ENCODE measurements at places on chromosomes 2 and 18.

DNA sequence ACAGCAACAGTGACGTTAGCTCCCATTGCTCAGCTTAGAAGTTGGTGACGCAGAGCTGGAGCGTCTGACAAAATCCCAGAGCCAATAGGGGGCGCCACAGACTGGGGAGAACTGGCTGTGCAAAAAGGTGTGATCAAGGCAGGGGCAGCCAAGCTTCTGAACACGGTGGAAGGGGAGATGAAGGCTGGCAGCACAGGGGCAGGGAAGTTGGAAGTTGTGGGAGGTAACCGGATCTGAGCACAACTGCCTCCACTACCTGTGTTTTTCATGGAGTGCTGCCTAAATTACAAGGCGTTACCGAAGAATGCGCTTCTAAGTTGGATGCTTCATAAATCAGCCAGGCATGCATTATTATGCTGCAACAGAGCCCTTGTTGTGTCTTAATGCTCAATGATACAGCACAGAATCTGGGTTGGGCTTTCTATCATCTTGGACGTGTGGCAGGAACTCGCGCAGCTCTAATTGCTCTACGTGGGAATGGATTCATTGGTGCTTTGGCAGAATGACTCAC lies 370.0 kb downstream of the SLC4A3 start:
- no peak for DNase-seq

GRCh38 chr2:219718066-219718465 lies 90.6 kb downstream of the SLC4A3 start:
- DNase-seq: peak; percentile 88

GRCh38 chr2:13030606-13031005 lies 313.9 kb downstream of the TRIB2 start:
- no peak for DNase-seq

- DNase-seq: no peak
Measured at GRCh38 chr18:27860701-27861107, 316.2 kb downstream of the CDH2 start.

DNA sequence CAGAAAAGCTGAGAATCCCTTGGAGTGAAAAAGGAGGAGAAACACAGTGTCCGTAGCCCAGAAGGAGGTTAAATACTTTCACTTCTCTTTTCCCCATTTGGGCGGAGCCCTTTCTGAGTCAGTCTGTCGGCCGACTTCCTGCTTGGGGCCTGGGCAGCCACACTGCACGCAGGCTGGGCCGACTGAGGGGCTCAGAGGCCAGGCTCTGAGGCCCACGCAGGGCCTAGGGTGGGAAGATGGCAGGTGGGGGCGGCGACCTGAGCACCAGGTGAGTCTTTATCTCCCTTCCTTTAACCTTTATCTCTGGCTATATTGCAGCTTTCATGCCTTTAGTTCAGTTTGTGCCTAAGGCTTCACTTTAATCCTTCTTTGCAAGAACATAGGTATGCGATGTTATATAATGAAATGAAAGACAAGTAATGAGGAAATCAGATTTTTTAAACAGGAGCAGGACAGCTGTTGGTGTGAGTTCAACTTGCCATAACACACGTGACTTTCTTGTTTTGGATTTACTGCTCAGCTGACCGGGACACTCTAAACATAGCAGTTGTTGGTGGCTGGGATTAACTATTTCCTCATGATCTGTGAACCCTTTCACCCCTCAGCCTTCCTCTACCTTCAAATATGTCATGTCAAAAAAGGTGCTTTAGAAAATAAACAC lies at the start of gene SP100:
Gene SP100 (plus strand): TSS at position 141 of the 661 bp plus-strand sequence. CDS start 96 bp downstream, at position 237.
- DNase-seq: peak; percentile 76

- no peak for DNase-seq
Measured at GRCh38 chr2:1747065-1747941, 3.0 kb upstream of the PXDN start.

DNA sequence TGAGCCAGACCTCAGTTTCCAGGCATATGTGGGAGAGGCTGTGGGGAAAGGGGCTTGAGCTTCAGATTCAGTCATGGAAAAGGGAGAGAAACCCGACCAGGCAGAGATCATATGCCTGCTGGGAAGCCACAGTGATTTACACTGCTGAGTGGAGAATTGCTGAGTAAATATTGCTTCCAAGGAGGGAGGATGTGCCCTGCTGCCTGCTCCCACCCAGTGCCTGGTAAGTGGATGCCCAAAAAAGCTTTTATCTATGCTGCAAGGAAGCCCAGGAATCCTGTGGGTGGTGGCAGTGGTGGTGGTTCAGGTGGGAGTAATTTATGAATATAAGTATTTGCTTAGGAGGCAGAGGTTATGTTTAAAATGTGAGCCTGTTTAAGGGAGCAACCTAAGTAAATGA lies 39.5 kb downstream of the INO80C start:
- DNase-seq: no peak

GRCh38 chr2:150047620-150048222 lies 439.7 kb downstream of the RND3 start:
- no peak for DNase-seq

DNA sequence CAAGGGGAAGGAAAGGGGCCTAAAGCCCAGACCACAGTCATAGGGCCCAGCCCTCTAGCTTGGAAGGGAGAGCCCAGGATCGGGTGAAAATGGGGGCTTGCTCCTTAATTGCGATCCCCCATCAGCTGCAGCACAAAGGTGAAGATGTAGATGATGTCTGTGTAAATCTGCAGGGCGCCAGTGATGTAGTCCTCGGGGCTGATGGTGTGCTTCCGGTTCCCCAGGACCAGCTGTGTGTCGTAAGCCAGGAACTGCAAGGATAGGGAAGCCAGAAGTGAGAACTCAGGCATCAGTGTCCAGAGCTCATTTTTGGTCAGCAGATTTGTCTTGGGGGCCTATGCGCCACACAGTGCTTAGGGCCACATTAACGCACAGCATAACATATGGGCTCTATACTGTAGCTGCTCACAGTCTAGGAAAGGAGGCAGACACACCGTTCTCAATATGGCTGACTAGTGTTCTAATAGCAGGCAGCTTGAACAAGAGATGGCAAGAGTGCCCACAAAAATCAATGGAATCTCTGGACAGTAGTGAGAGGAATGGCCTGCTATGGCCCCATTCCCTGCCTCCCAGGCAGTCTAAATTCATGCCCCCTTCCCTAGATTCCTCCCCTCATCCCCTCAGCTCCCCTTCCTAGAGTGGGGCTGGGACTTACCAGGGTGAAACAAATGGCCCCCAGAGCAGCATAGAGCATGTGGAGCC lies 5.2 kb downstream of the PNKD start:
- no peak for DNase-seq

DNA sequence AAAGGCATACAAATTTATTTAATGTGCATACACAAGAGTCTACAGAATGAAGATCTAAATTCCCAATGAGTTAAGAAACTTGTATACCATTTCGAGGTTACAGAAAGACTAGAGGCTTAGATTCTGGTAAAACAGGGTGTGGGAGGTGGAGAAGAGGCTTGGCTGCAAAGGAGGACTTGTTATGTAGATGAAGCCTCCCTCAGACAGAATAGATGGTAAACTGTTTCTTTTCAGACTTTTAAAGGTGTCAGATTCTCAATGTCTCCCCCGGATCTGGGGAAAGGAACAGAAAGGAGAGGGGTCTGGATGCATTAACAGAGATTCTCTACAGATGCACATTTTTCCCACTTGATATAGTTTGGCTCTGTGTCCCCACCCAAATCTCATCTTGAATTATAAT lies 126.0 kb downstream of the ST6GAL2 start:
- no peak for DNase-seq

- peak; percentile 49 for DNase-seq
Measured at GRCh38 chr18:31942291-31942998, 483 bp downstream of the TRAPPC8 start.

GRCh38 chr18:3607309-3608098 lies 157.5 kb downstream of the TGIF1 start:
- no peak for DNase-seq

DNA sequence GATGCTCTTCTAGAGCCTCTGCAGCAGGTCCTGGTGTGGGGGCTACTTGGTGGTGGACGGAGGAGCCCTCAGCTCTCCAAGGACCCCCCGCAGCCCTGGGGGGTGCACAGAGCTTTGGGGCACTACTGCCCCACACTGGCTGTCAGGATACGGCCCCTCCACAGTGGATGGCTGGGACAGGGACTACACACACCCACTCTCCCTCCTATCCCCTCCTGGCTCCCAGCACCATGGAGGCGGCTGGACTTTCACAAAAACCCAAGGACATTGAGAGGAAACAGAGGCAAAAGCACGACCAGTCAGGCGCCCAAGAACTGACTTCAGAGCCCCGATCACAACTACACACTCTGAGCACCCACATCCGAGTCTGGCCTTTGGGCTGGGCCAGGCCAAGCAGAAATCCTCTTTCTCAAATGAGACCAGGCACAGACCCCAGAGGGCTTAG lies 12.6 kb downstream of the GPR35 start:
- DNase-seq: no peak

- no peak for DNase-seq
Measured at GRCh38 chr18:924987-925386, 20.3 kb downstream of the ADCYAP1 start.

- no peak for DNase-seq
Measured at GRCh38 chr2:43899589-43899988, 60.8 kb downstream of the ABCG8 start.

DNA sequence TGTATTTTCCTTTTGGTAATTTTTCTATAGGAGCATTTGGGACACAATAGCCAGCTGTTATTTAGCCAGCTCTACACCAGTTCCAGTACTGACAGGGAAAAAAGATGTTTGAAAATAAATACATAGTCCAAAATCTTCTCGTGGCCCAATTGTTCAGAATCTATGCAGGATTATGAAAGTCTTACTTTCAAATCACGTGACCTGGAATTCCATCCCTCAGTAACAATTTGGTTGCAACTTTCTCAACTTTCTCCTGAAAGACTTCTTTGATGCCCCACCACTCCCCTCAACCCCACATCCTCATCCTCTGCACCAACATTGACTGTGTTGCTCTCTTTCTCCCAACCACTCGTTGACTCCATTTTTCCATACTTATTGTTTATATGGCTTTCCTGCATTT lies 539.0 kb downstream of the LRP1B start:
- DNase-seq: no peak

DNA sequence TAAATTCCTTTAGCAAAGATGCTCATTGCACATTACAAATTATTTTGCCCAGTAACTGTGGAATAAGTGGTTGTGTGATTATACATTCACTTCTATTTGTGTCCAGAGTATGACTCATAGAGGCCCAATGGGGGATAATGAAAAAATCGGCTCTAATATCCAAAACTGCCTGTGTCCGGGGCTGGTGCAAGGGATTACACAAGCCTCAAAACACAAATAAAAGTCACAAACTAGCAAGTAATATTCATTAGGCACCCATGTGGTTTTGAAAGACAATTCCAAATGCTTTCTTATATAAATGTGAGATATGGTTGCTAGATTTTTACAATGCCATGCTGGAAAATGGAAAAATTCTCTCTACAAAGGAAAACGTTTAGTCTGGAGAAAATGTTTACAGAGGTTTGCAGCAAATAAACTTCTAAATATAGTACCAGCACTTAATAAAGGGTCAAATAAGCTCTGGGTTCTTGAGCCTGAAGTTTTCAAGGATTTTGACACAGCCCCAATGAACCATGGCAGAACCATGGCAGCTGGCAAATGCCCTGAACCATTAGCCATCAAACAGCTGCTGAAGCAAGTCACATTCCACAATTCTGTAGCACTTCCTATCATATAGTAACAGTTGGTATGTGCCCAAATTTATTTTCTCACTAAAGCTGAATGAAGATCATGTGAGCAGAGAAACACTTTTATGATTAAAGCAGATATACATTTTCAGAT lies 40.5 kb downstream of the IRS1 start:
- no peak for DNase-seq

- DNase-seq: no peak
Measured at GRCh38 chr2:177261116-177262060, 3.1 kb downstream of the NFE2L2 start.

DNA sequence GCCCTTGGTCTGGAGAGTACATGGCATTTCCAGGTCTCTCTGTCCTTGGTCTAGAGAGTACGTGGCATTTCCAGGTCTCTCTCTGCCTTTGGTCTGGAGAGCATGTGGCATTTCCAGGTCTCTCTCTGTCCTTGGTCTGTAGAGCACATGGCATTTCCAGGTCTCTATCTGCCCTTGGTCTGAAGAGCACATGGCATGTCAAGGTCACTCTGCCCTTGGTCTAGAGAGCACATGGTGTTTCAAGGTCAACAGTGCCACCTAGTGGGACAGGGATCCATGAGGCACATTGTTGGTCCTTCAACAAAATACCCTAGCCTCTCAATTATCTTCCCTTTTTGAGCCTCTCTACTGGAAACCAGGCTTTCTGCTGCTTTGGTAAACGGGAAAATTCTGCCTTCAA lies 250.2 kb downstream of the OTX1 start:
- no peak for DNase-seq

GRCh38 chr2:222563106-222563718 lies 92.7 kb downstream of the FARSB start:
- no peak for DNase-seq

GRCh38 chr2:96954011-96954846 lies 32.2 kb downstream of the FAM178B start:
- DNase-seq: peak; percentile 20

- no peak for DNase-seq
Measured at GRCh38 chr2:12903272-12903671, 186.5 kb downstream of the TRIB2 start.

DNA sequence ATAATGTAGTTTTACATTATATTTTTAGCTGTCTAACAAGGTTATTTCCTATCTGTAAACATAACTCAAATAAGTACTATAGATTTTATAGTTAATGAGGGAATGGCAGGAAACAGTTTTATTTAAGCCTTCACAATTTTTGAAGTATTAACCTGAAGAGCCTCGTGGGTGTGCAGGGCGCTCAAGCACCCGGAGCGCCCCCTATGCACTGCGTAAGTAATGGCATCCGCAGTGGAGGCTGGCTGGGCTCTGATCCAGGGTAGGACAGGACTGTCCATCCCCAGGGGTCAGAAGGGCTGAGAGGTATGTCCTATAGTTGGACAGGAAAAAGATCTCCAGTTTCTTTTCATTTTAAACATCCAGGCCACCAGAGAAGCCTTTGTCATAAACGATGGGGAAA lies 8.2 kb upstream of the GBX2 start:
- no peak for DNase-seq

- DNase-seq: no peak
Measured at GRCh38 chr2:31131871-31132270, 6.4 kb downstream of the GALNT14 start.

DNA sequence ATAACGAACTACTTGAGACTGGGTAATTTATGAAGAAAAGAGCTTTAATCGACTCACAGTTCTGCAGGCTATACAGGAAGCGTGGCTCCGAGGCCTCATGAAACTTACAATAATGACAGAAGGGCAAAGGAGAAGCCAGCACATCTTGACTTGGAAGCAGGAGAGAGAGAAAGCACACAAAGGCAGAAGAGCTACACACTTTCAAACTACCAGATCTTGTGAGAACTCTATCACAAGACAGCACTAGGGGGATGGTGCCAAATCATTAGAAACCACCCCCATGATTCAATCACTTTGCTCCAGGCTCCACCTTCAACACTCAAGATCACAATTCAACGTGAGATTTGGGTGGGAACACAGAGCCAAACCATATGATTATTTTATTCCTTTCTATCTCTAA lies 655.9 kb upstream of the SYT4 start:
- no peak for DNase-seq

- DNase-seq: no peak
Measured at GRCh38 chr2:39595116-39595515, 70.6 kb upstream of the TMEM178A start.

Measured in GF-D8 (cell line).